ENCODE measurements at places on chromosomes 16 and 17.

- no peak for DNase-seq
These were observed 7.3 kb upstream of the PRSS36 start for GRCh38 chr16:31157136-31157535.

- no peak for DNase-seq
These were observed 1.5 kb downstream of the SLC38A8 start for GRCh38 chr16:84040823-84041820.

- DNase-seq, result no peak
These were observed 4.3 kb upstream of the ADGRG1 start for GRCh38 chr16:57624044-57624688.

DNA sequence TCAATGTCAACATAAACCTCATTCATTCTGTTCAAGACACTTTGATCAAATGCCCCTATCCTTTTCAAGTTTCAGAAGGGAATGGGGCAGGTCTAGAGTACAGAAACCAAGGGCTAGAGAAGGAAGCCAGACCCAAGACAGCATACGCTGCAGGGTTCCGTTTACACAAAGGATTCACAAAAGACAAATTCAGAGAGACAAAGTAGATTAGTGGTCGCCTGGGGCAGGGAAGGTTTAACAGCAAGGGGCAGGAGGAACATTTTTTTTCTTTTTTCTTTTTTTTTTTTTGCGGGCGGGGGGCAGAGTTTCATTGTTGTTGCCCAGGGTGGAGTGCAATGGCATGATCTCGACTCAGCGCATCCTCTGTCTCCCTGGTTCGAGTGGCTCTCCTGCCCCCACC is 19.9 kb upstream of the TRAP1 start:
- DNase-seq, result no peak

GRCh38 chr16:13552062-13552959 is 367.6 kb upstream of the ERCC4 start:
- DNase-seq, result no peak

- peak; percentile 34 for DNase-seq
These were observed 13.4 kb upstream of the SULT1A1 start for GRCh38 chr16:28623172-28623711.

DNA sequence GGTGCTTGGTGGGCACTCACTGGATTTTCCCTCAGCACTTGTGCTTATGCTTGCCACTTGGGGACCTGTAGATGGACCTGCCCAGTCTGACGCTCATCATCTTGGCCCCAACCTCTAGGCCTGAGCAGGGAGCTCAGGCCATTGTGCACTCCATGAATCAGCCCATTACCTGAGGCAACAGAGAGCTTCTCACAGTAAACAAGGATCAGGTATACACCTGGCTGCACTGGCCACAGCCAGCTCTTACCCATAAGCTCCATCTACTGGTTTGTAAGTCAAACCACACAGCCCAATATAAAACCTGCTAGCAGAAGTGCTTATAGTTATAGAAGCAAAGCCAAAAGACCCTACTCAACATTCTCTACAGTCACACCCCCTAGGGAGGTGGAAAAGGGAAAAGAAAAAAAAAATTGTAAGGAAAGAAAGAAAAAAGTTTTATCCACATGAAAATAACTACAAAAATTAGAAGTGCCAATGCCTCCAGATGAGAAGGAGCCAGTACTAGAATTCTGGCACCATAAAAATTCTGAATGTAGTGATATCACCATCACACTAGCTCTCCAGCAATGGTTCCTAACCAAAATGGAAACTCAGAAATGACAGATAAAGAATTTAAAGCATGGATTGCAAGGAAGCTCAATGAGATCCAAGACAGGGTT is 87.8 kb upstream of the CDH5 start:
- no peak for DNase-seq

DNA sequence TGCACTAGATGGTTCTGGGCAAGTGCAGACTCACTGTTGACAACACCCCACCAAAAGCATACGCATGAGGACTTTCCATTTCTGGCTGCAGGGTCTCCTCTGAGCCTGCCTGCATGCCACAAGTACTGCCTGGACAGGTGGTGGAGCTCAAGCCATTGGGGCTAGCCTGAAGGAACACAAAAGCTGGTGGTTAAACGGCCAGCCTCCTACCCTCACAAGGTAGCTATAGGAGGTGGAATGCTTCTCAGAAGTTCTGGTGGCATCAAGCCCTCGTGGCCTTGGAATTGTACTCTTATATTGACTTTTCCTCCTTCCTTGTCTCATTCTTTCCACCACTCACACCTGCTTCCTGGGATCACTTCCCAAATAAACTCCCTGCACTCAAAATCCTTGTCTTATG is 56.6 kb upstream of the BCAR1 start:
- no peak for DNase-seq

GRCh38 chr16:47626246-47626645 is 165.1 kb downstream of the PHKB start:
- no peak for DNase-seq

DNA sequence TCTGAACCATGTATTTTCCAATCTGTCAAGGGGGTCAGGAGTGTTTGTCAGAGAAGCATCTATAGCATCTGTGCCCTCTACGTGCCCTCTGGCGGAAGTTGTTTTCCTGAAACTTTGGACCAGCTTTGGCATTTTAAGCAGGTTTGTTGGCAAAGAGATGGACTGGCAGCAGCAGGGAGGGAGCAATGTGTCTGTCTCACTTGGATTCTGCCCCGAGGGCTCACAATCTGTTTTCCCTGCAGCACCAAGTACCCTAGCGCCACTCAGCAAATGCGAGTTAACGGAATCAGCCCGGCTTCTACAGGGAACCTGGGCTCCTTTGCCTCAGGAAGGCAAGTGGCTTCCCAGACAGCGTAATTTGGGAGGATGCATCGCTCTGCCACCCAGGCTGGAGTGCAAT is 17.4 kb downstream of the DUSP14 start:
- no peak for DNase-seq

- no peak for DNase-seq
These were observed 5.0 kb downstream of the HAS3 start for GRCh38 chr16:69110406-69110805.

- DNase-seq, result no peak
These were observed 159.5 kb downstream of the CCDC182 start for GRCh38 chr17:57585341-57586195.

DNA sequence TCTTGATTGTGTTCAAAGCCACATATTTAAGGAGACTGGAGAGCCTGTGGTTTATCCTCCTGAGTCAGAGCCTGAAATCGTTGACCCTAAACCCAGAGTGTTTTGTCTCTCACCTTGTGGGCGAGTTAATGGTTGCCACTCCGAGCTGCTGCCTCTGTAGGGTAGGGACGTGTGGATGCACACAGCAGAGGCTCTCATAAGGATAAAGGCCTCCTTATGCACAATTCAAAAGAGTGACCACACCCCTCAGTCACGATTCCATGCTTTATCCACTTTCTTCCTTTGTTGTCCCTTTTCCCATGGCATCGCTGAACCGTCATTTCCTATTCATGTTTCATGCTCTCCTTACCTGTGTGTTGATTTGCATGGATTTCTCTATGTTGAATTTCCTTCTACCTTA is 805.0 kb upstream of the RBFOX1 start:
- DNase-seq, result no peak

DNA sequence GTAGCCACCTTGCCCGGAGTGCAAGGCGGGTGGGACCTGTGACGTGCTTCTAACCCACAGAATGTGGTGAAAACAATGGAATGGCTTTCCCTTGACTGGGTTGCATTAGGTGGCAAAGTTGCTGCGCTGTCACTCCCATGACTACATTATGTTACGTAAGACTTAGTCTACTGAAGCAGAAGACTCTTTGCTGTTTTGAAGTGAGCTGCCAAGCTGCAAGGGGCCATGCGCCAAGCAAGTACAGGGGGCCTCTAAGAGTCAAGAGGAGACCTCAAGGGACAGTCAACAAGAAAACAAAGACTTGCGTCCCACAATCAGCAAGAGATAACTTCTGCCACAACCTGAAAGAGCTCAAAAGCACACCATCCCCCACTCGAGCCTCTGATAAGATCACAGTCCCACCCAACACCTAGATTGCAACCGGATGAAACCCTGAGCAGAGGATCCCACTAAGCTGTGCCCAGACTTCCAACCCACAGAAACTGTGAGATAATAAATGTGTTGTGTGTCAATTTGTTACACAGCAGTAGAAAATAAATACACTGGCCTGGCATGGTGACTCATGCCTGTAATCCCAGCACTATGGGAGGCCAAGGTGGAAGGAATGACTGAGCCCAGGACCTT is 16.5 kb downstream of the ANKRD11 start:
- no peak for DNase-seq

- DNase-seq, result no peak
These were observed 46.7 kb downstream of the PIPOX start for GRCh38 chr17:29089601-29090044.

DNA sequence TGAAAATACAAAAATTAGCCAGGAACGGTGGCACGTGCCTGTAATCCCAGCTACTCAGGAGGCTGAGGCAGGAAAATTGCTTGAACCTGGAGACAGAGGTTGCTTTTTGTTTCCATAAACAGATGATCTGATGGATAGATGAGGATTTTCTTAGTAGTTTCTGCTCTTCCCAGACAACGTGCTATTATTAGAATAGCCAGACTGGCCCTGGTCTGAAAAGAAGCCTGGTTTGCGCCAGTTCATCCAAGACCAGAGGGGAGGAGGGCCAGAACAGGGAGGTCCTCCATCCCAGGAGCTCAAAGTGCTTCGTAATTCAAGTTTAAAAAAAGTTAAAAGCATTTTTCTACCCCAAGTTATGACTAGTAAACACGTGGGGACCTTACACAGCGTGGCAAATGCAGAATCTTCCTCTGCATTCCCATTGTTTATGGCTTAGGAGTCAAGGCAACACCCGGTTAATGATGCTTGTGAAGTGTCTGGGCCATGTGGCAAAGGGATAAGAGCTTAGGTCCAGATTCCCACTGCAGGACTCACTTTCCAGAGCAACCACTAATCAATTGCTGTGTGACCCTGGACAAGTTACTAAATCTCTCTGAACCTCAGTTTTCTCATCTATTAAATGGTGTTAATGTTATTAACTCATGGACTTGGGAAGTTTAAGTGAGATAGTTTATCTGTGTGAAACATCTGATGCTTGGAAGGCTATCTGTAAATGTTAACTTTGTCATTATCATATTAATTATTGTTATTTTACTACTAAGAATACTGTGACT is 205.4 kb downstream of the CCDC182 start:
- DNase-seq, result no peak

- DNase-seq, result no peak
These were observed 16.3 kb upstream of the CACNG4 start for GRCh38 chr17:66948061-66948750.

DNA sequence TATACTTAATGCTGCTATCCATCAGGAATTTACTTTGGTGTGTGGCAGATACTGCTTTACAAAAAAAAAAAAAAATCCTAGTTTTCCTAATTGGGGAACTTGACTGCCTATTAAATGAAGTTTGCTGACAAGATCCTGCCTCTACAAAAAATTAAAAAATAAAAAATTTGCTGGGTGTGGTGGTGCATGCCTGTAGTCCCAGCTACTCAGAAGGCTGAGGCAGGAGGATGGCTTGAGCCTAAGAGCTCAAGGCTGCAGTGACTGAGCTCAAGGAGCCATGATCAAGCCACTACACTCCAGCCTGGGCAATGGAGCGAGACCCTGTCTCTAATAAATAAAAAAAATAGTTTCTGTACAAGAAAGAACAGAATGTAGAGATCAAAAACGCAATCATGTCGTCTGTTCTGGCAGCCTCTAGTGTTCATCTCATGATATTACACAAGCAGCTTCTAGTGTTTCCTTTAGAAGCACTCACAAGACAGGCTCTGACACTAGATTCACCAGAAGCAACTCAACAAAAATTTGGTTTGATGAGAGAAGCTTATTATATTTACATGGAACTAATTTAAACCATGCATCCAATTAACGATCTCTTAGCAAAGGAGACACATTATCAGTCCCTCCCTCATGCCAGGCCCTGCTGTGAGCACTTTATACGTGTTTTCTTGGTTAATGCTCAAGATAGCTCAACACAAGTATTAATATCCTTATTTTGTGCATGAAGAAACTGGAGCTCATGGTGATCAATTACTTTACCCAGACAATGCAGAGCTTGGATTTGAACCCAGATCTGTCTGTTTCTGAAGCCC is 6.8 kb upstream of the KRTAP17-1 start:
- no peak for DNase-seq

DNA sequence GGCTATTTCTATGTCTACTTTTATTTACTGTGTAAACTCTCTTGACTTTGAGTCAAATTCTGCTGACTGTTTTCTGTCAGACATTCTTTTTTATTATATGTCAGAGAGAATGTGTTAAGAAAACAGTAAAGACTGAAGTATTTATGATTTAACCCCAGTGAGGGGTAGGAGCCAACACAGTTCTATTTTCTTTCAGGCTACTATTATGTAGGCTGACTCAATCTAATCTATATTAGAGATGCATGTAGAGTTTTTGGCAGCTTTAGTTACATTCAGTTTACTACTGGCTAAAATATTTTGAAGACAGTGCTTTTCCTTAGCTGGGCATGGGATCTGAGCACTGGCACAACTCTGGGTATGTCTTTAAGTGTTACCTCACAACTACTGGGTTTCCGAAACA is 1108.0 kb downstream of the CDH11 start:
- DNase-seq, result no peak

DNA sequence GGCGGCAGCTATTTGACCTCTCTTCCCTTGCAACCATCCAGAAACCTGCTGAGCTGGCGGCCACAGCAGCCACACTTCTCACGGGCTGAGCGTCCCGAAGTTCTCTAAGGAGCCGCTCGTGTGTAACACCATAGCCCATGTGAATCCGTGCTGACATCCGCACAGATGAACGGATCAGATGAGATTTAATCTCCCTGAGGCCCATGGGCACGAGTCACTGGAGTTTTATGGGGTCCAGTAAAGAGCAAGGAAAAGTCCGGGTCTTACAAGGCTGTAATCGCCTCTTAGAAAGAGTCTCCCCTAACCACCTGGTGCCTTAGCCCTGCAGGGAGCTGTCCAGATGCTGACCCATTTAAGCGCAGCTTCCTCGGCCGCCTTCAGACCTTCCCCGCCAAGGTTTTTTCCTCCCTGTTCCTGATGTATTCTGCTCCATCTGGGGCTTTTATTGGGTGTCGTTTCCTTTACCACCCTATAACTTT is 5.5 kb upstream of the CACNG5 start:
- DNase-seq, result no peak

DNA sequence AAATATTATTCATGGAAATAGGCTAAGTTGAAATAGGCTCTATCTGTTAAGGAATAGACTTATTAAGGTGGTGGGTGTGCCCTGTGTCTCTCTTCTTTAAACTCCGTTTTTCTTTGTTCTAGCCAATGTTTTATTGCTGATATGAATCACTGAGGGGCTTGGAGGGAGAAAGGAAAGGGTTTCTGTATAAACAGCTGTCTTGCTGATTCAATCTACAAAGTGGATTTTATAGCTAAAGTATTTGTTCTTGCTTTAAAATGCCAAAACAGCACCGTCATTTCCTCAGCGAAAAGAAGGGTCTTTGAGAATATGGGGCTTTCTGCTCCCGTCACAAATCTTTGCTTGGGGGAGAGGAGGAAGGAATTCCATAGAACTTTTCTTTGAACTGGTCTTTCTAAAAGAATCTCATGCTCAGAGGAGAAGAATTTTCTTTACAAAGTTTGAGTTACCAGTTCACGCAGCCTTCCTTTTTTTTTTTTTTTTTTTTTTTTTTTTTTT is 39.3 kb downstream of the MSI2 start:
- no peak for DNase-seq

All from stimulated activated CD8-positive, alpha-beta memory T cell treated with anti-CD3 and anti-CD28 coated beads, Interleukin-12 subunit alpha, Interleukin-12 subunit beta, amount 100 ng/mL, for 4 hours (primary cell).